Fibroblast of pulmonary artery (primary cell): ENCODE measurements at places on chromosomes 3 and 15.

- DNase-seq = no peak
Measured at GRCh38 chr15:73959012-73959581, 32.8 kb downstream of the LOXL1 start.

- DNase-seq = no peak
Measured at GRCh38 chr15:74060251-74060650, 22.1 kb downstream of the GOLGA6A start.

GRCh38 chr3:189698811-189699210 lies 67.6 kb downstream of the TP63 start:
- DNase-seq = no peak

GRCh38 chr3:113263778-113264177 lies 52.4 kb downstream of the BOC start:
- no peak for DNase-seq

DNA sequence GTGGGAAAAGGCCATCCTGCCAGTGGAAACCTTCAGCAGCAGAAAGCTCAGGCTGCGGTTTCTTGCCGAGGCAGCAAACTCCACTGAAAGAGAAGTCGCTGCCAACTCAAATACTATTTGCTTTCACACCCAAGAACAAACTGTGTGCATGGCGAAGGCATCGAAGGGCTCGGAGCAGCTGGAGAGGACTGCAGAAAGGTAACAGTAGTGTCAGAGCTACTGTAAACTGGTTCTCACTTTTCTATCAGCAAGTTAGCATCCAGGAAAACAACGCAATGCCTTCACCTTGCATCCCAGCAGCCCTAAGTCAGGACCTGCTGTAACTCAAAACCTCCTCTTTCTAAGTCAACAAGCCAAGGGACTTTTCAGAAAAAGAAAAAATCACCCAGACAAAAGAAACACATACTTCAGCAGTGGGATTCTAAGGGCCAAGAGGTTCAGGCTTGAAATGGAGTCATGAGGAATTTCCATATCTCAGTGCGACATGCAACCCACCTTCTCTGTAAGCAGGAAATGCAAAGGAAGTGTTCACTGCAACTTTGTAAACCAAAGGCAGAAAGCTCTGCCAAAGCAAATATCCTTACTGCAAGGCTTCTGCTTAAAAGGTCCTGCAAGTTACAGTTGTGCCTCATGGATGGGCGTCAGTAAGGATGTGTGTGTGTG lies 193.5 kb downstream of the FOXP1 start:
- DNase-seq = peak; percentile 67

- no peak for DNase-seq
Measured at GRCh38 chr3:127006781-127007436, 24.0 kb downstream of the PLXNA1 start.

GRCh38 chr15:62026487-62027262 lies 33.6 kb downstream of the VPS13C start:
- DNase-seq = no peak

- DNase-seq = no peak
Measured at GRCh38 chr3:194554473-194555123, 67.8 kb upstream of the ATP13A3 start.

DNA sequence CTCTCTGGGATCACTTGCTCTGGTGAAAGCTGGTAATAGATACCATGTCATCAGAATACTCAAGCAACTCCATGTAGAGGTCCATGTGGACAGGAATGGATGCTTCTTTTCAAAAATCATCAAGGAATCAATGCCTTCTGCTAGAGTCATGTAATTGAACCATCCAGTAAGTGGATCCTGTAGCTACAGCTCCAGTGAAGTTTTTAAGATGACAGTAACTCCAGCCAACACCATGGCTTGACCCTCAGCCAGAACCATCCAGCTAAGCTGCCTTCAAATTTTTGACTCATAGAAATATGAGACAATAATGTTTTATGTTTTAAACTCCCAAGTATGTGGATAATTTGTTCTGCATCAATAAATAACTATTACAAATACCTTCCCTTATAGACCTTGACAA lies 923.7 kb downstream of the EPHA3 start:
- DNase-seq = no peak

DNA sequence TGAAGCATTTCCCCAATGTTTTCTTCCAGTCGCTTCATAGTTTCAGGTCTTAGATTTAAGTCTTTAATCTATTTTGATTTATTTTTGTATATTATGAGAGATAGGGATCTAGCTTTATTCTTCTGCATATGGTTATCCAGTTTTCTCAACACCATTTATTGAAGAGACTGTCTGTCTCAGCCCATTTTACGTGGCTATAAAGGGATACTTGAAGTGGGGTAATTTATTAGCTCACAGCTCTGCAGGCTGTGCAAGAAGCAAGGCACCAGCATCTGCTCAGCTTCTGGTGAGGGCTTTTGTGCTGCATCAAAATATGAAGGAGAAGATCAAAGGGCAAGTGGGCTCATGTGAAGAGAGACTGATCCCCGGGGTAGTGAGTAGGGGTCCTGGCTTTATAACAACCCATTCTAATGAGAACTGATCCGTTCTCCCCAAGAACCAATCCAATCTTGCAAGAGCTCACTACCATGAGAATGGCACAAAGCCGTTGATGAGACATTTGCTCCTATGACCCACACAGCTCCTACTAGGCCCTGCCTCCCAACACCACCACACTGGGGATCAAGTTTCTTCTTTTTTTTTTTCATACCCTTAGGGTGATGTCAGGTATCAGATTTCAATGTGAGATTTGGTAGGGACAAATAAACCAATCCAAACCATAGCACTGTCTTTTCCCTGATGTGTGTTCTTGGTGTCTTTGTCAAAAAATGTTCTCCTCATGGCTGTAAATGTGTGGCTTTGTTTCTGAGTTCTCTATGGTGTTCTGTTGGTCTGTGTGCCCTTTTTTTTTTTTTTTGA lies 63.2 kb downstream of the IQGAP1 start:
- no peak for DNase-seq

DNA sequence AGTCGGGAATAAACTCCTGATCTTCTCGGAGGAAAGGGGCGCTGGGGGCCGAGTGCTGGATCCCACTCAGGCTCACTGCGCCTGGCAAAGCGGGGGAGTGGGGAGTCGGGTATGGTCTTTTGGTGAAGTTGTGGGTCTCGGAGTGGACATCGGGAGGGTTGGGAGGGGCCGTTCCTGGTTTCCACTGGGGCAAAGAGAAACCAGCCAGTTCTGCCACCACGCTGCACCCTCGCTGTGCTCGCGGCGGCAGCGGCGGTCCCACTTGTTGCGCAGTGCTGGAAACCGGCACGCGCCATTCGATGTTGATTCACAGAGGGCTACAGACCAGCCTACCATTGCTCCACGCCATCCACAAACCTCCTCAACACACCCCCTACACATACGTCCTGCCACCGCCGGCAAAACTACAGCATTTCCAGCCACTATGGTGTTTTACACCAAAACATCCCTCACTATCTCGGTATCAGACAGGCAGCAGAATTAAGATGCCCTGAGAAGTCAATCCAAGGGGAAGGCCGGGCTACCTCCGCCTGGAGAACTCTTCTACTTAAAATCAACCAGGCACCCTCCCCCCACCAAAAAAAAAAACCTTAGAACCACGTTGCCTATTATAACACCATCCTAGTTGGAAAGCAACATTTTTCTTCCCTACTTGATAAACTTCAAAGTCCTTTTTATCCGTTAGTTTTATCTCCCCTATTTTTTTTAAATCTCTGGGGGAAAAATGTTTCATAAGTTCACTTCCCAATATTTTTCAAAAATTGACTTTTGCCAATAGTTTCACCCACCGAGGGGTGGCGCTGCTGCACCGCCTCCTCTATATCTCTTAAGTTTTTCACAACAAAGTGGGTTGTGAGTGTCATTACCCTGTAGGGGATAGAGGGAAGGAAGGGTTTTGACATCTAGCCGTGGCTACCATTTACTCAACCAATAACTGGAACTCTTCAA lies 3.6 kb downstream of the BCL6 start:
- DNase-seq = peak; percentile 90

- no peak for DNase-seq
Measured at GRCh38 chr3:37942646-37943045, 47.9 kb upstream of the VILL start.

GRCh38 chr15:100764778-100765466 lies 114.7 kb upstream of the ALDH1A3 start:
- peak; percentile 88 for DNase-seq

DNA sequence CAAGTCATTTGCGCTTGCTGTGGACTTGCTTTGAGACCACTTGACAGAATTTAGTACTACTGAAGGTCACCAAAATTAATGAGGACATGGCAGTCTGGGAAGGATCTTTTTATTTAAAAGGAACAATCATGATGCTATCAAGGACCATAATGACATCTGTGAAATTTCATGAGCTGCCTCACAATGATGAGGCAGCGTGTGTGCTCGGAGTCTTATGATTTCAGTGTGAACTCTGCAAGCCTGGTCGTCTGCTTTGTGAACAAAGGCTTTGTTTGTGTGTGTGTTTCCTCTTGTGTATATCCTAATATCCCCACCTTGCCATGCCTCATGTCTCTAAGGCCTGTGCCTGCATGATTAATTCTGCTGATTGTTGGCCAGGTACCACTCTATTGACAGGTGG lies 46.7 kb downstream of the RAD54L2 start:
- DNase-seq = no peak

DNA sequence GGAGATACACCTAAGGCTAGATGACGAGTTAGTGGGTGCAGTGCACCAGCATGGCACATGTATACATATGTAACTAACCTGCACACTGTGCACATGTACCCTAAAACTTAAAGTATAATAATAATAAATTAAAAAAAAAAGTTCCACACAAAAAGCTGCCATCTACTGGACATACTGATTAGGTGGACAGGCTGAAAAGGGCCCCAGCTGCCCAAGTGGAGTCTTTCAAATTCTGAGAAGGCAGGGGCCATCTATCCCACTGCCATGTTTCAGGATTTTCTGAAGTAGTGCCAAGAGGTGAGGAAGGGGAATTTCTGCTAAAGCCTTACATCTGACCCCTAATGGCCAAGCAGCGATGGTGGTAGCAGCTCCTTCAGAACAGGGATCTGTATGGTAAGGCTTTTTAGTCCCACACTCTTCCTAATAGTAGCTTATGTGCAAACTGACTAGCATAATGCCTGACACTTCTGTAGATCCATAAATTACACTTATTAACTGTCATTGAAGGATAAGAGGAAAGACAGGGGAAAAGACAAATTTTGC lies 7.7 kb downstream of the FSTL1 start:
- no peak for DNase-seq

DNA sequence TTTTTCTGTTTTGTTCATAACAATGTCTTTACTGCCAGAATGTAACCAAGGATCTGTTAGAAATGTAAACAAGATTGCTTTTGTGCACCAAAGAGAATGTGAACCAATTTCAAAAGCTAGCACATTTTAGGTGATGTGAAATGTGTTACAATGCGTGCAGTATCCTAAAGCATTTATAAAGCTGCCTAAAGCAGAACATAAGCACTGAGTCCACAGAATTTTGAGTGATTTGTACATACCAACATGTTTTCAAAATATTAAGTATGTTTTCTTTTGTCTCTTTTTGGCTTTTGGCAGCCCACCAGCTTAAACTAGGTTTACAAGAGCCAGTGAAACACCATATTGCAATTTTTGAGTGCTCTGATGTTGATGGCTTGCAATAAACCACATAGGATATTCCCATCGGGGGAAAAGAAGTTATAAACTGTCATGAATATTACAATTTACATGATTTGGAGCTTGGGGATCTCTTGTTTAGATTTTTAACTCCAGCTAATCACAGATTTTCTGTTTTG lies 364.0 kb downstream of the ZIC1 start:
- no peak for DNase-seq

- DNase-seq = no peak
Measured at GRCh38 chr15:77409259-77410156, 10.4 kb downstream of the PEAK1 start.

DNA sequence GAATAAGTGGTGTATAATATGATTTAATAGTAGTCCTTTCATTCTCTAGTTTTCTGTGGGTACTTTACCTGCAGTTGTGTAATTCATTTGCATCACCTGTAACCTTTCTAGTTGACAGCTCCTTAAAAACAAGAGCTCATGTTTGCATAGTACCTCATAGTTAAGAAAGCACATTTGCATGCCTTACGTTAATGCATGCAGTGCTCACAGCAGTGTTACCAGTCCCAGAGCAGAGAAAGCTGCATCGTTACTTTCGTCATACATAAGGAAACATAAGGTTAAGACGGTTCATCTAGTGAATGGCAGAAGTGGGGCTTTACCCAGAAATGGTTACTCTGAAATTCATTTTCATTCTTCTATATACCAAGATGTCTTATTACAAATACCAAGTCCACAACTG lies 111.3 kb downstream of the AKAP13 start:
- DNase-seq = no peak

DNA sequence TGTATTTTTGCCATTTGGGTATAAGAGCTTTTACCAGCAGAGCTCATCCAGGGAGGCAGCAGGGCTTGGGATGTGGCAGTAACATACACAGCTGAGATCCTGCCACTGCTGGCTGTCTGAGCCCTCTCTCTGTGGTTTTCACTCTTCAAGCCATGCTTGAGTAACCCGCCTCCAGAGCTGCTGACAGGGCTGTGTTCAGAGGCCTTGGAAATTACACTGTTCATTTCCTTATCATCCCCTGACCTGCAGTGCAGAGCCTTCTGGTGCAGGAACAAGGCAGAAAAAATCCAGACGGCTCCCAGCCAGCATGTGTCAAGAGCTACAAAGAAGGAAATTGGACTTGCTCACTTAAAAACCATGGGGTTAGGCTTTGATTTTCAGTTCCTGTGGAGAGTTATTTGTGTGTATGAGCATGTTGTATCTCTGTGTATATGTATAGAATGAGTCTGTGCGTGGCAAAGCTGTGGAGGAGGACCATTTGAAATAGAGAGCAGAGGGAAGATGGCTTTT lies 47.0 kb downstream of the ZNF609 start:
- peak; percentile 93 for DNase-seq

- DNase-seq = peak; percentile 26
Measured at GRCh38 chr15:57752436-57752835, 45.9 kb downstream of the POLR2M start.

GRCh38 chr15:70275461-70276138 lies 177.9 kb upstream of the TLE3 start:
- no peak for DNase-seq

GRCh38 chr3:112634786-112635541 lies 6.0 kb downstream of the CCDC80 start:
- no peak for DNase-seq

GRCh38 chr15:66287461-66288057 lies 5.8 kb upstream of the DIS3L start:
- DNase-seq = peak; percentile 46

DNA sequence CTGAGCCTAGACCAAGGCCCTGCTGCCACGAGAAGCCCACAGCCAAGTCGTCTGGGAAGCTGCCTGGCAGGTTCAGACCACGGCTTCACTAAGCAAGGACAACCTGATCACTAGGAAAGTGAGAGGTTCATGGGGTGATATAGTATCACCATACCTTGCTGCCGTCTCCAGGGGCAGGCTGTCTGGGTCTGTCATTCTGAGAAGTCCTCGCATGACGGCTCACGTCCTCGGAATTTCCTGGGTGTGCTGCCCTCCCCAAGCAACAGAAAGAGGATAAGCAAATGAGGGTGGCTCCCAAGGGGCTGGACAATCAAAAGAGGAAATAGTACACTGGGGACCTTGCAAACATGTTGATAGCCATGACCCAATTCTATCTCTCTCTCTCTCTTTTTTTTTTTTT lies 207.4 kb upstream of the IGF1R start:
- no peak for DNase-seq
